Right kidney (tissue), 9 donors: ENCODE measurements at places on chromosomes 2 and 18.

DNA sequence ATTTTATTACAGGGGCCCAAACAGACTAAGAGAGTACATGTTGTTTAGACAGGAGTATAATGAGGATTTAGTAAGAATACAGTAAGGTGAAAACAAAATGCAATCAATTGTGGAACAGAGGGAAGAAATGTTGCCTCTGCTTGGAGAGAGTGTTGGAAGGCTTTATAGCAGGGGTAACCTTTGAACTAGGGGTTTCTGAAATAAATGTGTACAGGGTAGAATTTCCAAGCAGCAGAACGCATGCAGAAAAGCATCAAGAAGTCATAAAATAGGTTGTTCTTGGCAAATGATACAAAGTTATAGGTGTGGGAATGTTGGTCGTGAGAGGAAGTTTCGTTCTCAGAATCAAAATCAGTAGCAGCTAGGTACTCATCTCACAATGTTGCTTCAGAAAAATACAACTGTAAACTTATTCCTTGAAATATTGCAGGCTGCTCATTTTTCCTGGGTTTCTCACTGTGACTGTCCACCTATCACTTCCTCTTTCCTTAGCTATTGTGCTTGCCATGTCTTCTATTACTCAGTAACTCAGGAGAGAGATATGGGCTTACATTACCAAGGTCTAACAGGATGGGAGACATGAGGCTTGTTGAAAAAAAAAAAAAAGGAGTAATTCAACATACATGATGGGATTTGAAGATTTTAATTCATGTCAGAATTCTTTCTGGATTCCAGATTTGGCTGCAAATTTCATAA, 17.1 kb upstream of the HNMT start:
- no peak for DNase-seq

- DNase-seq, result no peak
Measured at GRCh38 chr2:145905371-145905770, 1385.5 kb upstream of the ZEB2 start.

- DNase-seq, result peak; percentile 42
Measured at GRCh38 chr2:223815186-223815883, 22.0 kb downstream of the AP1S3 start.

- DNase-seq, result no peak
Measured at GRCh38 chr18:56273541-56274219, 364.7 kb downstream of the TXNL1 start.

- DNase-seq, result peak; percentile 83
Measured at GRCh38 chr2:113324684-113325160, 46.0 kb upstream of the PAX8 start.

- DNase-seq, result no peak
Measured at GRCh38 chr2:71536226-71536671, 82.9 kb downstream of the DYSF start.

DNA sequence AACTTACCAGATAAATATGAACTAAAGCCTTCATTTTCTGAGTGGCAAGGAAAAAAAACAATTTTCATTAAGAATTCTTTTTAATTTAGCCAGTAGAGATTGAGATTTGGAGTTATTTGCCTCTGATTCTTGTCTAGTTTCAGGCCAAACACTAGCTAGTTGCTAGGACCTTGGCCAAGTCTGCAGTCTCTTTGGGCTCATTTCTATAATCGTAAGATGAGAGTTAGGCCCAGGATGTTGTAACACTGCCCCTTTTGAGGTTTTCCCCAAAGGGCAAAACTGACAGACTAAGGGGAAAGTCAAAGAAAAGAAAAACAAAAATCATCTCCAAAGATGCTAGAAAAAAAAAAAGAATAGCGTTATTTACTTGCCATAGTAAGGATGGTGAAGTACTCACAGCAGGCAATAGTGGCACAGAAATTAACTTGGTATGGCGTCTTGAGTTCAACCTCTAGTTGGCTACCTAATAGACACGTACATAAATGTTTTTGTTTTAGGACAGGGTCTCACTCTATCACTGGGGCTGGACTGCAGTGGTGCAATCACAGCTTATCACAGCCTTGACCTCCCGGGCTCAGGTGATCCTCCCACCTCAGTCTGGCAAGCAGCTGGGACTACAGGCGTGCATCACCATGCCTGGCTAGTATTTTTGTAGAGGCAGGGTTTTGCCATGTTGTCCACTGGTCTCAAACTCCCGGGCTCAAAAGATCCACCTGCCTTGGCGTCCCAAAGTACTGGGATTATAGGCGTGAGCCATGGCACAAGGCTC, 23.0 kb upstream of the ADAM17 start:
- DNase-seq, result no peak

GRCh38 chr2:186827411-186827810, 21.6 kb downstream of the ZSWIM2 start:
- DNase-seq, result no peak

DNA sequence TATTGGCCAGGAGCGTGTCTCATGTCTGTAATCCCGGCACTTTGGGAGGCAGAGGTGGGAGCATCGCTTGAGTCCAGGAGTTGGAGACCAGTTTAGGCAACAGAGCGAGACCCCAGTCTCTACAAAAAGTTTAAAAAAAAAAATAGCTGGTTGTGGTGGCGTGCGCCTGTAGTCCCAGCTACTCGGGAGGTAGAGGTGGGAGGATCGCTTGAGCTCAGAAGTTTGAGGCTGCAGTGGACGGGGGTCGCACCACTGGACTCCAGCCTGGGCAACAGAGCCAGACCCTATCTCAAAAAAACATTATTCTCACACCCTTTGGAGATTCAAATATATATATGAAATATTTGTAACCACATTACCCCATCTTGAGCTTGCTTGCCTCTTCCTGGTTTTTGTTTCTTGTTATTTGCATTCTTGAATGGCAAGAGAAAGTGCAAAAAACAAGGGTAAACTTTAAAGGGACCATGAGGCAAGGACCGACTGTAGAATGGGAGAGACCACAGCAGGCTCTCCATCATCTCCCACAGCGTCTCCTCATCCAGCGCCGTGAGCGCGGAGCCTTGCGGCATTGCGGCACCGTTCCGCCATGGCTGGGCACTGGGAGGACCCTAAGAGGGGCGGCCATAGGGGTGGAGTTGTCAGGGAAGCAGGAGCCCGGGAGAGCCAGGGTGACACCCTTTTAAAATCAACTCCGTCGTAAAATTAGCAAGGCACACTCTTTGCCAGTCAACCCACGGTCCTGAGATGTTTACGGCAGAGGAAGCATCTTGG, 1.4 kb downstream of the ELP2 start:
- DNase-seq, result no peak

GRCh38 chr18:34626404-34627136, 83.5 kb upstream of the DTNA start:
- DNase-seq, result no peak

DNA sequence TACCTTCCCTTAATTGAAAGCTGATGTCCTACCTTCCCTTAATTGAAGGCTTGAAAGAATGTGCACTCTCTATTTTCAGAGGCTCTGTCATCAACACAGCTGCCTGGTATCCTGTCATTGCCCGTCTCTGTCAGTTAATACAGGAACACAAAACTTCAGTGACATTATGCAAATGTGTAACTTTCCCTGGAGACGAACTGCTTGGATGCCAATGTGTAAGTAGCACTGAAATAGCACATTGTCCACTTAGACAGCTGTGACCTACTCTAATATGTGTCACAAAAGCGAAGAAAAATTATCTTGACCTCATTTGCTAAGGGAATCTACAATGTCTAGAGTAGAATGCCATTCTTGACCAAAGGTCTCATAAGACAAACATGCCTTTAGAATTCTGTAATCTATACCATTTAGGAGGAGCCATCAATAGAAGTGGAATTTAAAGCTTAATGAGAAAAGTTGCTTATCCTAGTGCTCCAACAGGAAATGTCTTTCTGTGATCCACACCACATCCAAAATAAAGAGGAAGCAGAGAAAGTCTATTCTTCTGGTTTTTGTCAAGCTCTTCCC, 138.1 kb downstream of the BARD1 start:
- no peak for DNase-seq

GRCh38 chr18:50803592-50803991, 16.2 kb downstream of the MRO start:
- no peak for DNase-seq

DNA sequence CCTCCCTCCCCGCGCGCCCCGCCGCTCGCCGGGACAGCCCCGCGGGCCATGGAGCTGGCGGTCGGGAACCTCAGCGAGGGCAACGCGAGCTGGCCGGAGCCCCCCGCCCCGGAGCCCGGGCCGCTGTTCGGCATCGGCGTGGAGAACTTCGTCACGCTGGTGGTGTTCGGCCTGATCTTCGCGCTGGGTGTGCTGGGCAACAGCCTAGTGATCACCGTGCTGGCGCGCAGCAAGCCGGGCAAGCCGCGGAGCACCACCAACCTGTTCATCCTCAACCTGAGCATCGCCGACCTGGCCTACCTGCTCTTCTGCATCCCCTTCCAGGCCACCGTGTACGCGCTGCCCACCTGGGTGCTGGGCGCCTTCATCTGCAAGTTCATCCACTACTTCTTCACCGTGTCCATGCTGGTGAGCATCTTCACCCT, 865 bp downstream of the GALR1 start:
- peak; percentile 37 for DNase-seq

DNA sequence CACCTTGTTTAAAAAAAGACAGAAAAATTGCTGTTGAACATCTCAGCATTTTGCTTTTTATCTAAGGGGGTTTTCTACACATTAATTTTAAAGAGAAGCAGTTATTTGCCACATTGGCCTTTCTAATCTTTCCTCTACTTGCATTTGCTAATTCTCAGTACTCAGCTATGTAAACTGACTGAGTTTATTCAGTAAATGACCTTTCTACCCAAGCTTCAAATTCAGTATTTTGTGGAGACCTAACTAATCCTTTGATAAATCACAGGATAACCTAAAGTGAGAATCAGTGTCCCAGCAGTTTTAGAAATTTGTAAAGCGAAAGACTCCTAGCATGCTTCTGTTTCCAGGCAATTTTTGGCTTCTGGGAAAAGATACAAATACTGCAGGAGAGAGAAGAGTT, 288.4 kb downstream of the ASXL3 start:
- DNase-seq, result no peak

GRCh38 chr2:149871091-149871885, 283.7 kb upstream of the MMADHC start:
- DNase-seq, result no peak

DNA sequence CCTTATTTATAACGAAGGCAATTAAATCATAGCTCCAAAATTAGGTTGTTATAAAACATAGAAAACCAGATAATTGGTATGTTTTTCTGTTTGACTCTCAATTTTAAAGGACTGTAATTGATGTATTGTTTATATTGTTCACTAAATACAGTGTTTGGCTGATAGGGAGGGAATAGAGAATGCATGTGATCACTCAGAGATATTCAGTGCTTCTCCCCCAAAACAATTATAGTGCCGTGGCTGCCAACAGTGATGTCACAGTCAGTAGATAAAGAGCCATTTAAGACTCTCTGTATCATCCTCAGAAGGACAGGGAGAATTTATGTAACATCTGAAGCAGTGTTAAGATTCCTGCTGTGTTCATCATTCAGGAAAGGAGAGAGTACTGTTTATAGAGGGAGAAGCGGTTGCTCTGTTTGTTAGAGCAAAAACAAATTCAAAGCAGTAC, 69.6 kb downstream of the PHLPP1 start:
- DNase-seq, result no peak

DNA sequence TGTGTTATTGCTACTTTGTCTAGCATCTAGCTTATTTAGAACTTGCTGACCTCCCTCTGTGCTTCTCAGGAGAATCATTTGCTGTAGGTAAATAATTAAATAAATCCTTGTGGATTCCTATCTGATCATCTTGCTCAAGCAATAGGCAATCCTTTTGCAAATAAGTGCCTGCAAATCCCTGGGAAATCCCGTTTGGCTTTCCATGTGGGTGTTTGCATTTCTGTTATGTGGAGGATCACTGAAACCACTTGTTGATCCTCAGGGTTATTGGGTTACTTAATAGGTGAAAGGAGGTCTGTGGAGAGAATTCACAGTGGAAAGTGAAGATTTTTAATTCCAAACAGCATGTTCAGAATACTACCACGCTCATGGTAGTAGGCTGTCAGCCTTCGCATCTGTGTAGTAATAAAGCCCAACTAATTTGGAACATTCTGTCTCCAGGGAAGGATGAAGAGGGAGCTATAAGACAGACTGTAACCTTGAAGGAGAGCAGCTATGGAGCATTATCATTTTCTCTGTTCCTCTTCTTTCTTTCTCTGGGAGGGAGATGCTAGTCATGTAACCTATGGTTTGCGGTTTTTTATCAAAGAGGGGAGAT, 72.5 kb downstream of the GULP1 start:
- no peak for DNase-seq

GRCh38 chr18:48290162-48290926, 118.8 kb downstream of the ZBTB7C start:
- no peak for DNase-seq
